Dorsolateral prefrontal cortex (tissue), 122 donors: ENCODE measurements at places on chromosomes 5 and 9. TPM values are rescaled to one million over a fixed set of nuclear protein-coding genes. Genes with fewer than 3 reads are reported as not detected.

DNA sequence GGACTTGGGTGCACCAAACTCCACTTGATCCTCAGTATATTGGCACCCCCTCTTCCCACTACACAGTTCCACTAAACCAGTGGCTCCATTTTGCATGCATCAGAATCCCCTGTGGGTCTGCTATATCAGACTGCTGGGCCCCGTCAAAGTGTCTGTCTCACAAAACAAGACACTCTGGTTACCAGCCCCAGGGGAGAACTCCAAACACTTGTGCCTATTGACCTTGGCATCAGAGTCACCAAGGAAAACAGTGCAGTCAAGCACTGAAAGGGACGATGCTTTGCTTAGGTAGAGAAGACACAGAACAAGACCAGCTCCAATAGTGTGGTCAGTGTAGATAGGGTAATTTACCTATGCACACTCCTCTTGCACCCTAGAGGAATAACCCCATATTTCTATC lies 205.8 kb upstream of the RAI14 start:
- DNase-seq, result no peak

GRCh38 chr9:30846651-30847050 lies 1537.8 kb upstream of the ACO1 start:
- DNase-seq, result no peak

GRCh38 chr9:11546231-11546630 lies 933.4 kb upstream of the PTPRD start:
- no peak for DNase-seq

- no peak for DNase-seq
Observed at GRCh38 chr9:112241491-112241890, 66.4 kb upstream of the SUSD1 start.

The WNK2 gene
- total RNA-seq, result 145 TPM

The AP3B1 gene
- total RNA-seq, result 28.5 TPM

GRCh38 chr9:33233626-33234342 lies 6.2 kb upstream of the SPINK4 start:
- DNase-seq, result no peak

- DNase-seq, result no peak
Observed at GRCh38 chr9:68473790-68474189, 66.9 kb downstream of the TMEM252 start.

The FLT4 gene
- total RNA-seq, result 3.8 TPM

GRCh38 chr5:55521881-55522280 lies 12.9 kb downstream of the PLPP1 start:
- DNase-seq, result no peak

- DNase-seq, result no peak
Observed at GRCh38 chr5:176810081-176810597, at the start of gene UNC5A. TSS of gene UNC5A (plus strand) at chr5:176810559. CDS start at chr5:176810751, 192 bp downstream.

DNA sequence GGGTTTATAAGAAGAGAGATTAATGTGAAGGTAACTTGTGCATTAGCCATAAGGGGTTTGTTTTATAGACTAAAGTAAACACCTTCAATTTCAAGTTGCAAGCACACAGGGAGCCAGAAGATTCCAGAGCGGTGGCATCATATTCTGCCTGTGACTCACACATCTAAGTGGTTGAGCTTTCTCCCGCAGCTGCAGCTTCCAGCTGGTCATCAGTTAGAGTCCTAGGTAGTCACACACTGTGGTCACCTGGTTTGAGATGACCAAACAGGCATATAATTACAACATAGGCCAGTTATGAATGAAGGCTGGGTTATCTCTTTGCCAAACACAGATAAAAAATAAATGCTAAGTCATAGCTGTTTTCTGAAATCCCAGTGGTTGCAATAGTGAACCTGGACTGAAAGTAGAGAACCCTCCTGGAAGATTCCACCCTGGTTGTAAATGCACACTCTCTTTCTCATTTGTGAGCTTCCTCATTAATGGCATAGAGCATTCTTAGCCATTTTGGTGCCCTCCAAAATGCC lies 171.3 kb downstream of the GDNF start:
- DNase-seq, result no peak

- no peak for DNase-seq
Observed at GRCh38 chr5:103929338-103930013, 366.9 kb upstream of the NUDT12 start.

DNA sequence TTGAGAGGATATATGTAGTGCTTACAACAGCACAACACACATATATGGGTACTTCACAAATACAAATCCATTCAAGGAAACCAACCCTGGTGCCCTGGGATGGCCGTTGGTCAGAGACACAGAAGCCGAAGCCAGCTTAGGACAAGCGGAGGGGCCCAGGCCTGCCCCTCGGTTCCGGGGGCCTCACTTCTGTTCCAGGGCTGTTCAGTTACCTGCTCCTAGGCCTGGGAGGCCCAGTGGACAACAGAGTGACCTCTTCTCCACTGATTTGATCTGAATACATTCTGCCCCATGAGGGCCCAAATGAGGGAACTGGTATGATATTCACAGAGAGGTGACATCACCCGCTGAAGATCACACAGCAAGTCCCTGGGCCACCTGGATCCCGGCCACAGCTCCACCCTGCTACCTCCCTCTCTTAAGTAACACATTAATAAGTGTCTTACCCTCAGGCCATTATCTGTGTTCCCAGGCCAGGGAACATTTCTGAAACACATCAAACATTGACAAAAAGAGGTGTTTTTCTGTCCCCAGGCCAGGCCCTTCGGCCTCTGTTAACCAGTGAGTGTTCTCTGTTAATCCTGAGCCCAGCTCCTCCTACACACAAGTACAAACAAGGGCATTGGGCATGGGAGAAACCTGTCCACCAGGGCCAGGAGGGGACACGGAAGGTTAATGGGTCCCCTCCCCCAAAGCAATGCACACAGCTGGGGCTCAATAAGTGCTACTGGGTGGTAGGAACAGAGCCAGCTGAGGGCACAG lies 4.5 kb upstream of the GRHPR start:
- DNase-seq, result no peak

The PPP2R2B gene
- total RNA-seq, result 161 TPM

The P4HA2 gene
- total RNA-seq, result 34.5 TPM

The C5orf58 gene
- total RNA-seq, result not detected

GRCh38 chr9:37220971-37221370 lies 100.6 kb downstream of the ZCCHC7 start:
- no peak for DNase-seq

The DMRT3 gene
- 5.1 TPM for total RNA-seq

GRCh38 chr5:135237748-135238103 lies 161.3 kb downstream of the MACROH2A1 start:
- DNase-seq, result no peak

- DNase-seq, result no peak
Observed at GRCh38 chr9:13110766-13111417, 168.6 kb downstream of the MPDZ start.

GRCh38 chr5:1488882-1489680 lies 34.7 kb downstream of the LPCAT1 start:
- DNase-seq, result no peak

GRCh38 chr5:131022811-131023497 lies 142.1 kb downstream of the HINT1 start:
- DNase-seq, result no peak

The ARL10 gene
- 26.9 TPM for total RNA-seq

The ARID3C gene
- 0.39 TPM for total RNA-seq

GRCh38 chr9:18371141-18371540 lies 102.8 kb upstream of the ADAMTSL1 start:
- DNase-seq, result no peak

GRCh38 chr9:33185858-33186257 lies 18.7 kb upstream of the B4GALT1 start:
- DNase-seq, result no peak

The NR3C1 gene
- total RNA-seq, result 83.9 TPM

GRCh38 chr9:6819529-6819928 lies 61.8 kb downstream of the KDM4C start:
- DNase-seq, result no peak

GRCh38 chr5:131974956-131975726 lies 29.7 kb upstream of the MEIKIN start:
- no peak for DNase-seq

The PCDHGC4 gene
- total RNA-seq, result 17.8 TPM

- DNase-seq, result no peak
Observed at GRCh38 chr5:65185468-65185867, 296.3 kb downstream of the ADAMTS6 start.

DNA sequence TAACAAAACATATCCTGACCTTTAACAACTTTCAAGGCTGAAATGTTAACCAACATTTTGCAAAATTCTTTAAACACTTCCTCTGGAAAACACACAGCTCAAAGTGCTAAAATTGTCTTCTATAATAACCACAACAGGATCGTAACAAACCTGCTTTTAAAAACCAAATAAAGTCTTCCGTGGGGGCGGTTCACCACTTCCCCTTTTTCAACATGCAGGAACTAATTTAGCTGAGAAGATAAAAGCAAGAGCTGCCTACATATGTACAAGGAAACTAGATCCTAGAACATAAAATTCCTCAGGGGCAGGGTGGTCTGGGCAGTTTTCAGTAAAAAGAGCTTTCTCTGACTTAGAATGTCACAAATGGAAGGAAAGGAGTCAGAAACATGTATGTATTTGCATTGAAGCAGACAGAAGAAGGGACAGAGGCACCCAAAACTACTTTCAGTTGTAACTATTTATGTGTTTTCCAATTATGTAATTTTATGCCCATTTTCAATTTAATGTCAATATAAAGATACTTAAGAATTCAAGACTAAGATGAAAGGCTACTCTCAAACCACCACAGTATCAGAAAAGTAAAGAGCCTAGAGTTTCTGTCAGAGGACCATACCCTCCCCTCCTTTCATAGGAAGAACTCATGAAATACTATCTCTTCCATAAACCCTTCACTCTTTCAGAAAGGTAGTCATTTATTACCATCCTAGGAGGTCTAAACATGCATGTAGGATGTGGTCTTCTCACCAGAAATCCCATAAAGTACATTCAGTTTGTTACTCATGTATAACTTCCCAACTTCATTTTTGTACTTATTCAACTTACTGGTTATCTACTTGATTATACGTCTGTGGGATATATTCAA lies 185.9 kb upstream of the RASA1 start:
- DNase-seq, result no peak

The ANKRD55 gene
- total RNA-seq, result 4.8 TPM

DNA sequence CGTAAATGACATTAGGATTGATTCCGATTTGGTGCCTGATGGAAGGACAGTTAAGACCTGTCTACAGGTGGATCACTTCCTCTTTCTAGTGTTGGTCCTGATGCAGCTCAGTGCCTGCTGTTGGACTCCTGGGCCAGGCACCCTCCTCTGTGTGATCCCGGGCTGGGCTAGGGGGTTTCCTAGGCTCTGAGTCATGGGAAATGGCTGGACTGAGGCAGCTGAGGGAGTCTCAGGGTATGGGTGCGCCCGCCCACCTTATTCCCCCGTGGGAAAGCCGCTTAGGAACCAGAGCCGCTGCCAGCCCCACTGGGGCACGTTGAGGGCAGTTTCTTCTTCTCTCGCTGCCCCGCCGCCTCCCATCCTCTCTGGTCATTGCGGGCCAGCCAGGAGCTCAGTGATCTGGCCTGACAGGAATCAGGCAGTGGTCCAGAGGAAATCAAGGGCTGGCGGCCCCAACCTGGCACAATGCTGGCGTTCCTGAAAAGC lies 12.9 kb downstream of the TCF7 start:
- no peak for DNase-seq

DNA sequence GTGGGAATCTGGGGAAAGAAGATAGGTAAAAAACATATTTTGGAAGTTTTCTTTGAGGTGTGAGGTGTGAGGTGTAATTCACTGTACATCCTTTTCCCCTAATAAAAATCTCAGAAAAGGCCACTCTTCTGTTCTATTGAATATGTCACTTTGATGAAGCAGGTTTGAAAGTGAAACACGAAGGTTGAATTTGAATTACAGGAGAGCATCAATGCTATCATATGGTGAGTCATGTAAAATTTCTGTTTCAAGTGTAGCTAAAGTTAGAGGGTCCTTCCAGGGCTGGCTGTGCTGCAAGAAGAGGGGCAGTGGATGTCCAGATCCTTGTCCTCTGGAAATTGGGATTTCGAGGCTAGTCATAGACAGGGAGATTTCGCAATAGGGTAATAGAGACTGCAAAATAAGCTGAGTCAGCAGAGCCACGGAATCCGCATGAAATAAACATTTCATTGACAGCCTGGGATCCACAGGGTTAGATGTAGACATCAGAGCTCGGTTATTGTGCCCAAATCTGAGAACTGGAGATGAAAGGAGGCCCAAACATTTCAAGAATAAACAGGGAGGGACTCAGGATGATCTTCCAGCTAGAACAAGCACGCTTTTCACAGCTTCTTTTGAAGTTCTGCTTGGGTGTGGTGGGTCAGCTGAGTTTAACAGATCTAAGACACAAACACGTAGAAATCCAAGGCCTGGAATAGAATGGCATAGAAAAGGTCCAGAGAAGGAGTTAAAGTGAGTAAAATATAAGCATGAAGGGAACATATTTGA lies 194.4 kb upstream of the CDKN2B start:
- DNase-seq, result no peak

DNA sequence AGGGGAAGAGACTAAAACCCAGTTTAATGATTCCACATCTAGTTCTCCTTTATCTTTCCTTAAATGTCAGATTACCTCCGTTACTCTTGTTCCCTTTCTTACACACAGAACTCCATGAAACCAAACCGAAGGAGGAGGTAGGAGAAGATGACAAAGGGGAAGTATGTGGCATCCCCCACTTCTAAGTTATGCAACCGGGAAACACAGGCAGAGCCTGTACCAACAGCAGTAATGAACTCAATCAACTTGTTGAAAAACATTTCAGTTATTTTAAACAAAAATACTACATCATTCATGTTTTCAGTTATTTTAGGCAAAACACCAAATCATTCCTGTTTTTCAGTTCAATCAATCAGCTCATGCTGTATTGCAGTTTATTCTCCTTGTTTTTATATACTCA lies 101.8 kb downstream of the PCSK1 start:
- no peak for DNase-seq

The RFESD gene
- 2.8 TPM for total RNA-seq

- no peak for DNase-seq
Observed at GRCh38 chr5:77812926-77813589, 36.9 kb upstream of the TBCA start.

DNA sequence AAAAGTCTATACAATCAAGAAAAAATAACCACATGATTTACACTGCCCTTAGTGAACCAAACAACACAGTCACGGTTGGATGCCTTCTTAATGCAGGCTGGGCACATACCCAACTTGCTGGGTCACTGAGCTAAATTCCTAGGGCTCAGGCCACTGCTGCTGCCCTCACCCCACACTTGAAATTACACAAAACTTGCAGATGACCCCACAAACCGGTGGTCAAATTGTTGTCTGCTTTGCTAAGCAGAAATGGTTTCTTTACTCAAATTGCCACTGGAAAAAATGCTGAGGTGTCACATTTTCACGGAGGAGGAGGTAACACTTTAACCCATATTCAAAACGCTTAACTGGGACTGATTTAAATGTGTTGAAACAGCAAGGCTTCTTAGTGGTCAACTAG lies 62.4 kb downstream of the HMHB1 start:
- no peak for DNase-seq

DNA sequence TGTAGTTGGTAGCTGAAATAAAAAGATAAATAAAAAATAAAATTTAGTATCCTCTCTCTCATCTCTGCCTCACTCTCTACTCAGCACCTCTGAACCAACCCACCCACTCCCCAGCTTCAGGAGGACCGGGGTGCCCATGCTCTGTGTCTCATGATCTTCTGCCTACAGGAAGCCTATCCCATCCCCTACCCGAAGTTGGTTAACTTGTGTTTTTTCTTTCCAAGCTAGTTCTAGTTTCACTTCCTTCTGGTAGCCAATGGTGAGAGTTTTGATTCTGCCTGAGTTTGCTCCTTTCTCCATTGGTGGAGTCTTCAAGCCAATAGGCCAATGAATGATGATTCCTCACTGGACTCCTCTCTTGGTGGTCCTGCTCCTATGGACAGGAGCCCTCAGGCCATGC lies 32.1 kb downstream of the SNX24 start:
- no peak for DNase-seq

The LMBRD2 gene
- 55.8 TPM for total RNA-seq

- no peak for DNase-seq
Observed at GRCh38 chr9:31840702-31841101, 543.7 kb upstream of the ACO1 start.

The CYFIP2 gene
- total RNA-seq, result 349 TPM
